Aorta (tissue), 5 donors: ENCODE measurements at places on chromosomes 6 and 20. TPM values are rescaled to one million over a fixed set of nuclear protein-coding genes. Genes with fewer than 3 reads are reported as not detected.

The RCAN2 gene
- 235 TPM for total RNA-seq

- no peak for DNase-seq
Observed at GRCh38 chr20:57060407-57061050, 205.9 kb downstream of the BMP7 start.

GRCh38 chr6:42431356-42431755 lies 20.4 kb downstream of the TRERF1 start:
- no peak for DNase-seq

The KCNK15 gene
- 16.1 TPM for total RNA-seq

DNA sequence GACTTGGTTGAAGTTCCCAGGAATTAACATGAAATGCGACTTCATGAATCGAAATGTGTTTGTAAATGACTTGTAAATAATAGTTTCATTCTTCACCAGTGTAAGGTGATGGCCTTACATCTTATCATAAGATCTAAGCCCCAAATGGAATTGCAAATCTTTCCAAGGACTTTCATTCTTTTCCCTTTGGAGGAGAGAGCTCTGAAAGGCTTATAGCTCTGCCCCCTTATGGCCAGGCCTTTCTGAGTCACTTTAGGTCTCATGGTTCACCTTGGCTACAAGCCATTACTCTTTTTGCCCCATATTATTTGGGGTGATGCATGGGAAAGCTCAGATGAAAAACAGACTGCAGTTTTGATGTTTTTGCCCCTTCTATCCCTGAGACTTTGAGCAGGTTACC lies 209.1 kb upstream of the BMP2 start:
- DNase-seq: no peak
